Activated CD4-positive, CD25-positive, alpha-beta regulatory T cell treated with anti-CD3 and anti-CD28 coated beads, Interleukin-2, amount 50 U/mL, for 24 hours (primary cell): ENCODE measurements at places on chromosomes 5 and 9.

DNA sequence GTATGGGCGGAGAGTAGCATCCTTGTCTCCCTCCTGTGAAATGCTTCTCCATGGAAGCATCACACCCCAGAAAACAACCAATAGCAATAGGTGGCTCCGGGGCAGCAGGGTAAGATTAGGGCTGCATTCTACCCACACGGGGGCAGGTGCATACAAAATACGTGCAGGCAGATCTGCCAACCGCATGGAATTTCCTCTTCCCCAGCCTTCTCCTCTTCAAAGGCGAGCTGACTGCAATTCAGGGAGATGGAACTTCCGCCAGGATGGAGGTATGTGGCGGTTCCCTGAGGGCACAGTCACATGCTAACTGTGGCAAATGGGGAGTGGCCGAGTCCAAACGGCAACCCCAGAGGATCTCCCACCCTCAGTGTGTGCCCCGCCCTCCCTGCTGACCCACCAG lies 81.5 kb downstream of the LMNB1 start:
- ATAC-seq = no peak

DNA sequence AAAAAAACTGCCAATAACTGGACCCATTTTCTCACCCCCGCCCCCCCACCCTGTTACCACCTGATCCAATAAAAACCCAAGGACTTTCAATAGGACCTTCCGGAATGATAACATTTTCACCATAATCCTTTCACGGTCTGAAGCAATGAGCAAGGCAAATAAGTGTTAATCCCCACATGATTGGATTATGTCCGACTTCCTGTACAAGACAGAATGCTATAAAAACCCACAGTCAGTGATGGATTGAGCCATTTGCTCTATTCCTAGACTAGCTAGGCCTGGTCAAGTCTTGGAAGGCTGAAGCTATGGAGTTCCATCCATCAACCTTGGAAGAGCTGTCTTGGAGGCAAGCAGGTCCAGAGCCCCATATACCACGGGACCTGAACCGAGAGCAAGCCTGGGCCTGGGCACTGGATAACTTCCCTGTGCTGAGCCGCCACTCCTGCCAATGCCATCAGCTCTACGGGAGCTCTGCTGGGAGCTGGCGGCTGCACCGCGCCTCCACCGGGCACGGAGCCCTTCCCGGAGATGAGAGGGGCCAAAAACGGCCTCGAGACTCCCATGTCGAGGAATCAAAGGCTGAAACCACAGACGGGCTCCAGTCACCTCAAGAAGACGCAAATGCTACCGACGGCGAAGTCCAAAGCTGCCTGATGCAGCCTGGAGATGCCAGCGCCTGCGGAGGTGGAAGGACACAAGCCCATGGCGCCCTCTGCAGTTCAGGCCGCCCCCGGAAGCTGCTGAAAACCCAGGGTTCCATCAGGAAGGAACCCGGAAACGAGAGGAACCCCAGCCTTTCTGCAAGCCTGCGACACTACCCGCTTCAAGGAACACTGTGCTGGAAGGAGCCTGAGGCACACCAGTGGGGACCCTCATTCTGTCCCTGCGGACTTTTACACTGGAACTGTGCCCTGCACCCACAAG lies 69.2 kb downstream of the ANXA2R start:
- ATAC-seq = no peak

- peak; percentile 32 for ATAC-seq
These were observed 33.6 kb upstream of the NSMF start for GRCh38 chr9:137492464-137493363.

- ATAC-seq = no peak
These were observed 51.4 kb downstream of the EXD3 start for GRCh38 chr9:137371521-137371941.

DNA sequence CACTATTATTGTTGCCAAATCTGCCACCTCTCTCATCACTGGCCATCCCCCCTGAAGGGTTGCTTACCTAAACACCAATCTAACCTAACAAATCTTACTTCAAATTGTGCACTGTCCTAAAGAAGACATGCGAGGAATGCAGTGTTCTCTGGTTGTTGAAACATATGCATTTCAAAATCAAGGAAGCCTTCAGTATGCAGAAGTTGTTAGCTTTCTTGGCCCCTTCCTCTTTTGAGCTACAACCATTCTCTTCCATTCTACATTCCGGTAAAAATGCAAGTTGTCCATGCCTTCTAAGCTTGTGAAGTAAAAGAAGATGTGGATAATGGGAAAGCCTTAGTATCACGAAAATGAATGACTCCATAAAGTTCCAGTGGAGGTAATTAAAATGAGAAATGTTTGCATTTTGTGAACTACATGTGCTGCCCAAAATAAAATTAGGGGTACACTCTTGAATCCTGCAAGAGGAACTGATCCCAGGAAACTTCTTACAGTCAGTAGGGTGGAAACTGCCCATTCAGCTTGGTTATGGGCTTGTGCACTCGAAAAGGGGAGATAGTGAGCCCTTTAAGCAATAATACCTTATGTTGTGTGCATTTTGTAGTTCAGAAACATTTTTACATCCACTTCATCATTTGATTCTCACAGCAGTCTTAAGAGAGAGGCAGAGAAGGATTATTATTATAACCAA lies 77.6 kb upstream of the ADRB2 start:
- ATAC-seq = no peak

- ATAC-seq = no peak
These were observed 5.9 kb downstream of the SSNA1 start for GRCh38 chr9:137194388-137194787.

GRCh38 chr9:130672466-130672865 lies 8.1 kb downstream of the PRDM12 start:
- no peak for ATAC-seq

DNA sequence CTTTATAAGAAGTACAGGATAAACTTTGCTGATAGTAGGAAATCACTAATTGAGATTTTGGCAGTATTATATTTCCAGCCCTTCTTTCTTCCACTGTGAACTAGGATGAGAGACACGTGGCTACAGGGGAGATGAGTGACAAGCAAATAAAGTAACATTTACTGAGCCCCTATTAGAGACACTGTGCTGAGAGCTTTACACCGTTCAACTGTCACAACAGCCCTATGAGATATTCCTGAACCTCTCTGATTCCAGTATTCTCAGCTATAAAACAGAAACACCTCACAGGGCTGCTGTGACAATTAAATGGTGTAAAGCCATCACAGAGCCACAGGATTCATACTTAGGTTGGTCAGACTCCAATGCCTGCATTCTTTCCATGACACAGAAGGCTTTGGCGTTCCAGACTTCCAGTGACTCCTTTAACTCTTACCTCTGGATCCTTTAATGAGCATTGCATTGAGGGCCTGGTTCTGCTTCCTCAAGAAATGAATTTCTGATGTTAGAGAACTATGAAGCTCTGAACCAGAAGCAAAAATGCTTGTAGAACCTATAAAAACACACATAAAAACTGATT lies 169.0 kb downstream of the CDK5RAP2 start:
- no peak for ATAC-seq

DNA sequence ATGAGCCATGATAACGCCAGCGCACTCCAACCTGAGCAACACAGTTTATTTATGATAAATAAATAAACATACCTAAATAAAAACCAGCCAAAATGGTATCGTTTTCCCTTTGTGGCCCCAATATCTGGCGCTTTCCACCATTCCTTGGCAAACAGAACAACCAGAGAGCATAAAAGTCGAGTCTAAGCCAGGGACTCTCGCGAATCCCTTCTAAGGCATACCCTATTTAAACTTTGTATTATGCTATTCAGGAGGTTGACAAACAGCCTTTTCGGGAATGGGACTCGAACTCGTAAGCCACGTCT lies 386 bp upstream of the MATR3 start:
- peak; percentile 1 for ATAC-seq

DNA sequence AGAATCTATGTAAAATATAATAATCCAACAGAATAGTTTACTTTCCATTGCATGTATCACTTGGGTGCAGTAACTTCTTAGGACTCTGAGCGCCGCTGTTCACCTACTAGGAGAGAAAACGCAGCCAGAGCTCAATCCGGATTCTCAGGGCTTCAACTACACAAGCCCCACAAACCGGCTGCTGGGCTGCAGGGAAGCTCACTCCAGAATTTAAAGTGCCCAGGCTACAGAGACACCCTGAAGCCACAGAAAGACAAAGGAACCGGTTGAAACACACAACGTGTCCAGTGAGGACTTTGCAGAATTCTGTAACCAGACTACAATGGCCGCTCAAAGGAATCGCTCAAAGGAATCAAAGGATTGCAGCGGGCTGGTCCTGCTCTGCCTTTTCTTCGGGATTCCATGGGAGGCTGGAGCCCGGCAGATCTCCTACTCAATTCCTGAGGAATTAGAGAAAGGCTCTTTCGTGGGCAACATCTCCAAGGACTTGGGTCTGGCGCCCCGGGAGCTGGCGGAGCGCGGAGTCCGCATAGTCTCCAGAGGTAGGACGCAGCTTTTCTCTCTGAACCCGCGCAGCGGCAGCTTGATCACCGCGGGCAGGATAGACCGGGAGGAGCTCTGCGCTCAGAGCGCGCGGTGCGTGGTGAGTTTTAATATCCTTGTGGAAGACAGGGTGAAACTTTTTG lies at the start of gene PCDHGA10:
PCDHGA10 (plus strand) TSS at position 134 of the 686 bp plus-strand sequence; CDS start at position 323, 189 bp downstream.
- peak; percentile 75 for ATAC-seq

DNA sequence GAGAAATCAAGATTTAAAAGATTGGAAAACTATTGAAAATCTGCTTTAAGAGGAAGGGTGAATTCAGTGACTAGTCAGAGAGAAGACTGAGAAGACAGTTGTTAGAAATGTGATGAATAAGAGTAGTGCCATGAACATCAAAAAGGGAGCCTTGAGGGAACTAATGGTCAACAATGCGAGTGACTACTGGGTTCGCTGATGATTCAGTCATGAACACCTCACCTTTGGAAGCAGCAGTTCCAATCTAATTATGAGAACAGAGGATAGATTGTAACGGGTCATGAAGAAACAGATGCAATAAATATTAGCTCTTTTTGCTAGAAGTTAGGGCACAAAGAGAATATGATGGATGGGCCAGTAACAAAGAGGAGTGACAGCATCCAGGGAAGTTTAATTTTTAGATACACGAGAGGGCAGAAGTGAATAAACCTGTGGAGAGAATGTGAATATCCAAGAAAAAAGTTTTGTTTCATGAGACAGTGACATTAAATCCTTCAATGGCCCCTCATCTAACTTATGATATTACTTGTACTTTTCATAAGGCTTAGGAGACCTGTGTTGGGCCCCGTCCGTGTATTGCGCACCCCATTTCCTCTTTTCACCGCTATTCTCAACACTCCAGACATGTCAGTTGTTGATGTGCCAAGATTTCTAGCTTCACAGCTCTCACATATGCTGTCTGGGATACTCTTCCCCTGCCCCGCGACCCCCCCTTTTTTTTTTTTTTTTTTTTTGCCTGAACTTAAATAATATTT lies 23.5 kb upstream of the IFNE start:
- no peak for ATAC-seq
